Panc1 (cell line): ENCODE measurements at places on chromosomes 7 and 10.

DNA sequence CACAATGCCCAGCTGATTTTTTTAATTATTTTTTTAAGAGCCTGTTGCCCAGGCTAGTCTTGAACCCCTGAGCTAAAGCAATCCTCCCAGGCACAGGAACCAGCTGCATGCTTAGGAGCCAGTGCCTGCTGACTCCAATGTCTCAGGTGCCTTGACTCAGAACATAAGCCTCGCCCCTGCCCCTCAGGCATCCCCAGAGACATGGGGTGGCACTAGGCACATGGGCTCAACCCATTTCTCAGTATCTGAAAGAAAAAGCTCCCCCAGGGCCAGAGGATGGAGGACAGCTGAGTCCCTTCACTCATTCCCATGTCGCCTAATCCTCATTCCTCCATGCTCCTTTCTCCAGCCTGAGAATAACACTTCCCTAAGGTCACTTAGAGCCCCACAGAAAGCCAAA lies 39.1 kb downstream of the KCNH2 start:
- no peaks in the 10 kb centered on the region for H3K36me3 ChIP-seq
- no peak overlapping the region for H3K4me3 ChIP-seq
- no peaks in the 10 kb centered on the region for H3K27me3 ChIP-seq
- H3K4me1 ChIP-seq = no peaks in the 10 kb centered on the region
- H3K27ac ChIP-seq = no peak overlapping the region

DNA sequence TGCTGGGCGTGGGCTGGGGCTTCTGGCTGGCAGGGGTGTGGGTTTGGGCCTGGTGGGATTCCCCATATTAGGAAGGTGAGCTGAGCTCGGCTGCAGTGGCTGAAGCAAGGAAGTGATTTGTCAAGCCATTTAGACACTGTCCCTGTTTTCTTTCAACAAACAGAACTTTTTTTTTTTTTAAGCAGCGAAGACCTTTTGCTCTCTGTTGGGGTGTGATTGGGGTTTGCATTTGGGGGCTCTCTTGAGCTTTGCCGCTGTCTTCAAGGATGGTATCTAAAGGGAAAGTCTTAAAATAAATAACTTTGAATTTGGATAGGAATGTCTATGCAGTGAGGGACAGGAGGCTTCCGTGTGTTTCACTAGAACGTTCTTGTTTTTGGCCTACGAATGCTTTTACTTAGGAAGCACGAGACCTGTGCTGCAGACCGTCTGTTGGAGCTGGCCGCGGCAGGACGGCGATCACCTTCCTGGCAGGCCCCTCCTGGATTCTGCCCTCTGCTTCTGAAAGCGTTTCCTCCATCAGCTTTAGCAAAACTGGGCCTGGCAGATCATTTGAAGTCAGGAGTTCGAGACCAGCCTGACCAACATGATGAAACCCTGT lies 43.9 kb downstream of the FOXK1 start:
- no peaks in the 10 kb centered on the region for H3K27me3 ChIP-seq
- no peak for DNase-seq
- H3K27ac ChIP-seq = peak overlapping the region; percentile 89
- peaks cover 13% of the 10 kb centered on the region for H3K4me1 ChIP-seq

- no peaks in the 10 kb centered on the region for H3K27me3 ChIP-seq
- H3K36me3 ChIP-seq = no peaks in the 10 kb centered on the region
- H3K27ac ChIP-seq = no peak overlapping the region
- DNase-seq = no peak
- H3K4me1 ChIP-seq = no peaks in the 10 kb centered on the region
- H3K4me3 ChIP-seq = no peak overlapping the region
Measured at GRCh38 chr10:11085545-11085944, 67.9 kb downstream of the CELF2 start.

GRCh38 chr10:104417637-104418292 lies 64.1 kb downstream of the CFAP58 start:
- H3K36me3 ChIP-seq = no peaks in the 10 kb centered on the region
- DNase-seq = no peak
- H3K27me3 ChIP-seq = peaks cover 2% of the 10 kb centered on the region; the same call in 1 of the 2 replicates
- H3K4me3 ChIP-seq = no peak overlapping the region
- H3K27ac ChIP-seq = no peak overlapping the region

GRCh38 chr10:69955211-69955805 lies 97.3 kb upstream of the MACROH2A2 start:
- no peak overlapping the region for H3K27ac ChIP-seq
- H3K4me1 ChIP-seq = no peaks in the 10 kb centered on the region
- no peak for DNase-seq
- no peaks in the 10 kb centered on the region for H3K27me3 ChIP-seq
- no peak overlapping the region for H3K4me3 ChIP-seq
